ENCODE measurements at places on chromosomes 12 and 14.

GRCh38 chr14:31911160-31911559 lies 165.9 kb upstream of the ARHGAP5 start:
- no peak for DNase-seq

DNA sequence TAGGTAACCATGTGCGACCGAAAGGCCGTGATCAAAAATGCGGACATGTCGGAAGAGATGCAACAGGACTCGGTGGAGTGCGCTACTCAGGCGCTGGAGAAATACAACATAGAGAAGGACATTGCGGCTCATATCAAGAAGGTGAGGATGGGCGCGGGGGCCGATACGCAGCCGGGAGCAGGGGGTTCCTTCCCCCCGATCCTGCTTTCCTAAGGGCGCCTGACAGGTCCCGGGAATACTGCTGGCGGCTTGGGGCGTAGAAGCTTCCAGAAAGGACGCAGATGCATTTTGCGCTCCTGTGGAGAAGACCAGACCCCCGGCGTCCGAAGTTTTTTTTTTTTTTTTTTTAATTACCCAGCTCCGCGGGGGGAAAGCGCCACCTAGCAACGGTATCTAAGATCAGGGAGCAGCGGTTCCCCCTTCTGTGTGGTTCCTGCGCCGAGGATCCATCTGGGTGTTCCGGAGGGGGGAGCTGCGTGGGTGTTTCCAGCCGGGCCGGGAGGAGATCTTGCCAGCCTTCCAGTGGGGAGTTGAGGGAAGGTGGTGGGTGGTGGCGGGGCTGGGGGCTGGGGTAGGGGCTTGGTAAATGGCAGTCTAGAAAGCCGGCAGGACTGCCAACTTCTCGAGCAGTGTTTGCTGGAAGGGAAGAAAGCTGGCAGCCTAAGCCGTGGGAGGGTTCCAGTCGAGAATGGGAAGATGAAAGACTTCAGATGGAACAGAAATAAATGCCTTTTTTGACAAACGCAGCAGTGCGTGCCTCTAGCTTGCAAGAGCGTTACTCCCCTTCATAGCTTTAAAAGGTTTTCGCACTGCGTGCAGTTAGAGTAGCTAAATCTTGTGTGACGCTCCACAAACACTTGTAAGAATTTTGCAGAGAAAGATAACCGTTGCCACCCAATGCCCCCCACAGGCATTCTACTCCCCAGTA lies 764 bp downstream of the DYNLL1 start:
- DNase-seq: peak; percentile 13

DNA sequence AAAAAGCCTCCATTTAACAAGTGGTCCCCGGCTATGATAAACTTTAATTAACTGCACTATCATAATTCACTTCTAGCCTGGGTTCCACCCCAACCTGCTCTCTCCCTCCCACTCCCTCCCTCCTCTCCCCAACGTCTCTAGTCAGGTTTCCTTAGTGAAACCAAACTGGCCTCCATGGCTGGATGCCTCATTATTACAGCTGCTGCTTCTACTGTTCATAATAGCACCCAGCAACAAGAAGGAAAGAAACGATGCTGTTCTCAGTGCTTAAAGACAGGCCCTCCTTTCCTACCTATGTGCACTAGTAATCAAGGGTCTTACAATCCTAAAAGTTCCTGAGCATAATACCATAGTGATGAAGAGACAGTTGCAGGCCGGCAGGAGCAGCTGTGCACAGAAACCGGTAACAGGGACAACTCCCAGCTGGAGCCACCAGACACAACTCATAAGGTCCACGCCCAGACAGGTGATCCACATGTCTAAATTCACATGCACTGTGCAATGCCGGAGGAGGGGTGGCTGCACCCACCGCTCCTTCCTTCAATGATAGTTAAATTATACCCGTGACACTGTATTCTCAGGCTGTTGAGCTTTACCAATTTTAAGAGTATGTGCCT lies 6.2 kb downstream of the IRF2BPL start:
- no peak for DNase-seq

DNA sequence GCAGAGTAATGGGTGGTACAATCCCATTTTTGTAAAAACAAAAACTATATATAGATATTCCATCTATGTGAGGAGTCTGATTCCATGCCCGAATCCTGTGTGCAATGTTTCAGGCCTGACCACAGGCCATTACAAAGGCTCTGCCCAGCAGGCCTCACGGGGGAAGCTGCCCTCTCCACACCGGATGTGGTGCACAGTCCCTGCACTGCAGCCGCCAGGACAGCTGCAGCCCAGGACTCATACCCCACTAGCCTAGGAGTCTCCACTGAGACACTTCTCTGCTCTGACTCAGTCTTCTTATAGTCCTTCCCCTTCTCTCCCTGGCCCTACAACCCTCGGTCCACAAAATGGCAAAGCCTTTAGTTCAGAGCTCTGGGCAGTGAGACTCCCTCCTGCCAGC lies 190.4 kb downstream of the PPM1H start:
- no peak for DNase-seq

GRCh38 chr12:124752437-124753227 lies 111.0 kb downstream of the SCARB1 start:
- DNase-seq: no peak

DNA sequence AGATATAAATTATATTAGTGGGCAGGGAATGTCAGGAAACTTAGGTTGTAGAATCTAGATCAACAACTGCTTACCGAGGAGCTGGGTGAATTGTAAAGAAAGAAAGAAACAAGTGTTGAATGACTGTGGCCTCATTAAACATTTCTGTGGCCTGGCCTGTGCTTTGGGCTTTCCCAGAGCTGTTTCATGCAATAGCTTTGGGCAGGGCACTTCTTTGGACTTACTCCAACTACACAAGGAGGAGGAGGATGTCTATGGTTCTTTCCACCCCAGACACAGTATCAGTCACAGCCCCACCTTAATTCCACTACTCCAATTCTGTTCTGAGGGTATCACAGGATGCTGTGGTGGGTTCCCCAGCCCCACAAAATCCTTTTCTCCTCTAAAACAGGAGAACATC lies 38.0 kb downstream of the DPF3 start:
- no peak for DNase-seq

DNA sequence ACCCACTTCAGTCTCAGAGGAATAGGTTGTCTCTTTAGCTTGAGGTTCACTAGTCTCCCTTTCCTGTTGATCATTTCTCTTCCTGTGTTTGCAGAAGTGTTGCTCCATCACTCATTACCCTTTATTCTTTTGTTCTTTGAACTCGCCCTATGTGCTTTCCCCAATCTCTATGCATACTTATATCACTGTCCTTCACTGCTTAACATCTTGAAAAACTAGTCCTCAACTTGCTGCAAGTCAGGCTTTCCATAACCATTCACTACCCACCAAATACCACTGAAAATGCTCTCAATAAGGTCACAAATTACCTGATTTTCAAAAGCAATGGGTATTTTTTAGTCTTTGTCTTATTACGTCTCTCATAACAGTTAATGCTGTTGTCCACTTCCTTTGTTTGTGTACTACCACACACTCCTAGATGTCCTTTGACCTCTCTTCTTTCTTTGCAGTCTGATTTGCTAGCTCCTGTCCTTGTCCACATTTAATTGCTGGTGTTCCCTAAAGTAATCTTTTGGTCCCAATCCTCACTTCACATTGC lies 80.8 kb downstream of the RIC8B start:
- DNase-seq: no peak

- no peak for DNase-seq
Observed at GRCh38 chr14:24971255-24971654, 78.7 kb downstream of the STXBP6 start.

DNA sequence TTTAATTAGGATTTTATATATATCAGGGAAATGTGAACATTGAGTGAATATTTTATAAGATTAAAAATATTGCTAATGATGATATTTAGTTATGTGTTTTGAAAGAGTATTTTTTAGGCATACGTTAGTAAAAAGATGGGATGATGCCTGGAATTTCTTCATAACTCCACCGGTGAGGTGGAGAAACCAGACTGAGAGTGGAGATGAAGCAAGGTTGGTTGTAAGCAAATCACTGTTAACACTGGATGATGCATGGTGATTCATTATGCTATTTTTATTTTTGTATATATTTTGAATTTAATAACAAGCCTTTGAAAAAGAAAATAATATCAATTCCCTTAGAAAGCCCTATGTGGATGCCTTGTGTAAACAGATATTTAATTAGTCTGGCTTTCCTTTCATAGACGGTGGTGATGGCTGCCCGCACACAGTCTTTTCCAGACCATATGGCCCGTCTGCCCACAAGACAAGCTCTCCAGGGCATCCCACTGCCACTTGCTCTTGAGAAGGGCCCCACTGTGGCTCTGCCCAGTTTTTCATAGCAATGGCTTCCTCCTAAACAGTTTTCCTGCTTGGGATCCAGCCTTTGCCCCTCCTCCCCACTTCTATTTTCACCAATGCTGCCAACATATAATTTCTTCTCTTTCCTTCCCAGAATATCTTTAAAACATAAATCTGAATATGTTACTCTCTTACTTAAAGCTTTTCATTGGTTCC lies 95.4 kb downstream of the HELB start:
- no peak for DNase-seq

DNA sequence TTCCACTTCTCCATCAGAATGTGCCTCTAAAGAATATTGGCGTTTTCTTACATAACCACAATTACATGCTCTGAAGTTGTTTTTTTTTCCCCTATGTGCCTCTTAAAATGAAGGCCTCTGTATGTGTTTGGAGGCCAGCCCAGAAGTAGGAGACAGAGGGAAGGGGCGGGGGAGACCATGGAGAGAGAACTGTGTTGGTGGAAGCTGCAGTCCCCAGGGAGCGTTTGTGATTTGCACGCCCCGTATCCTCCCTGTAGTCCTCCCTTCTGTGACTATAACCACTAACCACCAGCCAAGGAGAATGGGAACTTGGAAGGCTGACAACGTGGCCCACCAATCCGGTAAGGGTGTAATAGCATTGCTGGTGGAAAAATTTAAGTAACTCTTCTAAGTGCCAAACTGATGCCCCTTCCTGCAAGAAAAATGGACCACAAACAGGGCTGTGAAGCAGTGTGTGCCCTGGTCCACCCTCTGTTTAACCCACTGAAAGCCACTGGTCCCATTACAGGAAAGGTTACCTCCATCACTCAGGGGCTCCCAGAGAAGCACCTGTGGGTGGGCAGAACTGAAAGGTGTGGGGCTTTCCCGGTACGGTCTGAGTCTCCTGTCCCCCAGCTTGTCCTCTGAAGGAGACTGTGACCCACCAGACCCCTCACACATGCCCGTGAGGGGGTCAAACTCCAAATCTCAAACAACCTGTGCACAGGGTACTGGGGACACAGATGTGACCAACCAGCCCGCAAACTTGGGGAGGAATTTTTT lies 36.8 kb downstream of the CCDC88C start:
- no peak for DNase-seq

- no peak for DNase-seq
Observed at GRCh38 chr14:49297102-49297501, 289.1 kb downstream of the RPS29 start.

- DNase-seq: no peak
Observed at GRCh38 chr12:45291518-45291917, 75.6 kb downstream of the ANO6 start.

- no peak for DNase-seq
Observed at GRCh38 chr12:54383041-54383609, 1.4 kb downstream of the ZNF385A start.

DNA sequence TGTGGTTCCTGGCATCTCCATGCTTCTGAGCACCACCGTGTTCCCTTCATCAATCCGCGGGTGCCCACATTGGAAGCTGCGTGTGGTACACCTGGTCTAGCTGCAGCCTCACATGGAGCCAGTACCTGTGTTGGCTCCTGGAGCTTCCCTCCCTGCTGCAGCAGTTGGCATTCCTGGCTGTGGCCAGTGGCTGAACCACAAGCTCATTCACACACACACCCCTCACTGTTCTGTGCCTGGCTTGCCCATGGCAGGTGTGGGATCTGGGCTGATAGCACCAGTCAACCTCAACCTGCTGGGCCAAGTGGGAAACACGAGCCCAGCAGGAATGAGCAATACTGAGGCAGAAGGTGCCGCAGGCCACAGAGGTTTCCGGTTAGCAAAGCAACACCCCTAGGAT lies 256.2 kb upstream of the LRFN5 start:
- no peak for DNase-seq

DNA sequence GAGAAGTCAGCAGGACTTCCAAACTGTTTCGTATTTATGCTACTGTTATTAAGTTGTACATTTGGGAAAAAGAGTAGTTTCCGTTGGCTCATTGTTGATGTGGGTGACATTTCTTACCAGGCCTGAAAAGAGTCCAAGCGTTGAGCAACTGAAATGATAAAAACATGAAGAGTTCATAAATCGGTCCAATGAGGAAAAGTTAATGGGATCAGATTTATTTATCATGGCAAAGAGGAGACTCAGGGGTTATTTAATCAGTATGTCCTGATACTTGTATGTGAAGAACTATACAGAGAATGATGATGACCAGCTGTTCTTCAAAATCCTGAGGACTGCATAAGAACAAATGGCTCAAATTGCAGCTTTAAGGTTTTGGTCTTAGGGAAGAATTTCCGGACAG lies 7.7 kb downstream of the VRK1 start:
- DNase-seq: no peak

DNA sequence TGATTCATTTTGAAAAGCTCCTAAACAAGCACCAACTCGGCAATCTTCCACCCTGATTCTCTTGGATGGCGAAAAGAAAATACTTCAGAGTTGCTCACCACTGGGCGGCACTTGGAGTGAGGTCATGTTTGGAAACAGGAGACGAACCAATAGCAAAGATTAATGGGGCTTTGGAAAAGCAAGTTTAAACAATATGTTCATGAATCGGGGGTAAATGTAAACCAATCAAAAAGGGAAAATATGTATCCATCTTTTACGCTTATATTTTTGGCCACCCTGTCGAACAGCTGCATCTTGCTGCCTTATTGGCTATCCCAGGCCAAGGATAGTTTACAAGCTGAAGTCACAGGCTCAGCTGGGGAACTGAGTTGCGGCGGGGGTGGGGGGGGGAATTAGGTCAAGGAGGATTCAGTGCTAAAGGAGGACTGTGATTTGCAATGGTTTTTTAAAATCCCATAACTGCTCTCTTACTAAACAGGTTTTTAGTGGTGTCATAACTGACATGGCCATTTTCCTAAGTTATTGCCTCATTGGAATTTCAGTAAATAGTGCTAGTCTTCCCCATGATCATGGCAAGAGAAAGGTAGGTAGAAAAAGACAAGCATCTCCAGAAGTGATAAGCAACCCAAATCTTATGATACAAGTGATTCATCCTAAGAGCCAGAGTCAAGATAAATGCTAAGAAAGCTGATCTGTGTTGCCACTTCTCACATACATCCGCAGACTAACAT lies 210.6 kb downstream of the PHLDA1 start:
- DNase-seq: no peak

DNA sequence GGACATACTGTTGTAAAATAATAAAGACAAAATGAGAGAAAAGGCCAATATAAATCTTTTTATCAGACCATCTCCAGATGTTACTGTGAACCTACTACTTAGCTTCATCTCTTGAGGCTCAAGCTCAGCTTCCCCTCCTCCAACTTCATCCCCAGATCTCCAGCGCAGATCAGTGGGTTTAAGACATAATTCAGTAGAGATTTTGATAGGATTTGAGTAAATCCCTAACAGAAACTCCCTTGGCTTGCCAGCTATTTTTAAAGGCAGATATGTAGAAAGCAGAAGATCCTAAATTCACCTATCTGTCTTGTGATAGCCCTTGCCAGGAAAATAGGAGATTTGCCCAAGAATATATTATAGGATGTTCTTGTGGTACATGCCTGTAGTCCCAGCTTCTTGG lies 236.7 kb downstream of the FBXL14 start:
- no peak for DNase-seq

- no peak for DNase-seq
Observed at GRCh38 chr12:101929365-101930041, 52.1 kb downstream of the DRAM1 start.
